ENCODE measurements at places on chromosomes 6 and 20.

DNA sequence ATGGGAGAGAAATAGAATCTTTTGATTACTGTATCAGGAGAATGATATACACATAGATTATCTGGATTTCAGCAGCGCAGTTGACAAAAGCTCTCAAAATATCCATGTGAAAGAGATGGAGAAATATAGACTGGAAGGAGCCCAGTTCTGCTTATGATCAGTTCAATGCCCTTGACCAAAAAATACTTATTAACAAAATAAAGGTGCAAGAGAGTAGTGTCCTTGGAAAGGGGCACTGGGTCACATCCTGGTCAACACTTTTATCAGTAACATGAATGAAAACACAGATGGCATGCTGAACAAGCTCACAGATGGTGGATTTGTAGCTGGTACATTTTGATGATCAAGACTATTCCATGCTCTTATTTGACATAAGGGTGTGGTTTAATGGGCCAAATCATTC lies 63.9 kb upstream of the PLEKHG1 start:
- no peak for DNase-seq

DNA sequence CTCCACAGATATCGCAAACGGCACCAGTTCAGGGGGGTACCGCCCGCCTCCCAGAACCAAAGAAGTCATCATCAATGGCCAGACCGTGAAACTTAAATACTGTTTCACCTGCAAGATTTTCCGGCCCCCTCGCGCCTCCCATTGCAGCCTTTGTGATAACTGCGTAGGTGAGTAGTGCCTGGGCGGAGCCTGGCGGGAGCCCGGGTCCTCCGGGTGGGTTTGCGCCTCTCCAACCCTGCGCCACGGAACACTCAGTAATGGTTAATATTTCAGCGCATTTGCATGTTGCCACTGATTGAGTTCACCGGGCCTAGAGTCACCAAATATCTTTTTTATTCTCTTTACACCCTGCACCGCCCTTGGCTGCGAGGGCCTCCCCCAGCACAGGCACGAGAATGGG lies 212.0 kb downstream of the ZDHHC14 start:
- DNase-seq: no peak

- no peak for DNase-seq
These were observed 346.3 kb upstream of the SULF2 start for GRCh38 chr20:48131581-48131980.

DNA sequence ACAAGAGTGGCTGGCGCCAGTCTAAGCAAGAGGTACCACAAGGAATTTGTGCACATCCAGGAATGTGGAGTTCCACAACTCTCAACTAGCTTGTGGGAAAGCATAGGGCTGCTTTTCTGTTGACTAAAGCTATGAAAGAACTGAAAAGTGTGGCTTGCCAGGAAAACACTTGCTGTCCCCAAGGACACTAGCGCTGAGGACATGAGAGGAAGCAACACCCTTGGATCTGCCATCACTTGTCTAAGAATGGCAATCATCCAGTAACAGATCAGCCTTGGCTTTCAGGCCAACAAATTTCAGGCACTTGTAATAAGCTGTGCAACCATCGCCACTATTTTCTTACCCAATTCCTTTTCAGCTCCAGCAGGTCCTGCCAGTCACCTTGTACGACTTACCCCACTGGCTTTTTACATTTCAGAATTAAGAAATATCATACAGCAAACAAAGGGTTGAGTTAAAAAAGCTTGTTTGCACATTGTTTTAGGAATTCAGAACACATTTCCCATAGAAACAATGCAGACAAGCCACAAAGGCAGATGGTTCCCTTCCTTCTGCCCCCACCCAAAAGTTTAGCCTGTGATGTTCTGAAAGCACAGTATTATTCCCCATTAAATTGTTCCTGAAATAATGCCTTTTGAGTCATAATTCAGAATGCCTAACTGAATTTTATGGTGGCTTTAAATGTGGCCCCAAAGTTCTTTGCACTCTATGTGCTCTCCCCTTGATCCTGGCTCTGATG lies 57.9 kb upstream of the SSTR4 start:
- DNase-seq: no peak

- no peak for DNase-seq
These were observed 13.4 kb downstream of the RFPL4B start for GRCh38 chr6:112360498-112360897.

- no peak for DNase-seq
These were observed 68.2 kb downstream of the RTN4IP1 start for GRCh38 chr6:106560996-106561685.

GRCh38 chr6:159093609-159094443 lies 49.0 kb upstream of the TAGAP start:
- DNase-seq: no peak

DNA sequence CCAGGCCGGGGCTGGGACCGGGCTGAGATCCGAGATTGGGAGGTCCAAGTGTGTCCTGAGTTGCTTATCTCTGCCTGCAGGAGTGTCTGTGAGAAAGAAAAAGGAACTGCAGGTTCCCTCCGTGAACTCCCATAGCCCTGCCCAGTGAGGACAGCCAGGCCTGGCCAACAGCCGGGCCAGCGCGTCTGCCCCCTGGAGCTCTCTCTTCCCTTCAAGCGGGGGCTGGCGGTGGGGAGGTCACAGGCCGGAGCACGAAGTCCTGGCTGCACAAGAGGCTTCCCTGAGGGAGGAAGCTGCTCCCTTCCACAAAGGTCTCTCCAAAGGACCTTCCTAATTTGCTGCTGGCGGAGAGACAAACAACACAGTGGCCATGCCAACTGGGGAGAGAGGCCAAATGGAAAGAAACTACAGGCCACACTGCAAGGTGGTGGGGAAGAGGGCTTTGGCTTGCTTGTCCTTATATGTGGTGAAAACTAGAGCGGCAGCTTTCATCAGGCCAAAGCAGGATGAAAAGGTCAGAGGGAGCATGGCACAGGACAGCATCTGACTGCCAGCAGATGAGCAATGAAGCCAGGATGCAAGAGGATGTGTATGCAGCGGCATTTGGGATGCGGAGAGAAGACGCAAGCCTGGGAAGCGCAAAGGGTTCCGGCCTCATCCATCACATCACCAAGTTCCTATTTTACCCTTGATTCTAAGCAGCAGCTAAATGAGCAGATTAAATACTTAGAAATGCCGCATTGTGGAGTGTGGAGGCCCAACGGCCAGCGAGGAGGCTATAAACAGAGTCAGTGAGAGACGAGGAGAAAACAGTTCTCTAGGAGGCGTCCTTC lies 260.0 kb downstream of the ERMARD start:
- DNase-seq: no peak

GRCh38 chr6:166165558-166166313 lies 1.9 kb downstream of the TBXT start:
- DNase-seq: no peak

GRCh38 chr20:35040646-35041045 lies 52.0 kb downstream of the TRPC4AP start:
- no peak for DNase-seq

DNA sequence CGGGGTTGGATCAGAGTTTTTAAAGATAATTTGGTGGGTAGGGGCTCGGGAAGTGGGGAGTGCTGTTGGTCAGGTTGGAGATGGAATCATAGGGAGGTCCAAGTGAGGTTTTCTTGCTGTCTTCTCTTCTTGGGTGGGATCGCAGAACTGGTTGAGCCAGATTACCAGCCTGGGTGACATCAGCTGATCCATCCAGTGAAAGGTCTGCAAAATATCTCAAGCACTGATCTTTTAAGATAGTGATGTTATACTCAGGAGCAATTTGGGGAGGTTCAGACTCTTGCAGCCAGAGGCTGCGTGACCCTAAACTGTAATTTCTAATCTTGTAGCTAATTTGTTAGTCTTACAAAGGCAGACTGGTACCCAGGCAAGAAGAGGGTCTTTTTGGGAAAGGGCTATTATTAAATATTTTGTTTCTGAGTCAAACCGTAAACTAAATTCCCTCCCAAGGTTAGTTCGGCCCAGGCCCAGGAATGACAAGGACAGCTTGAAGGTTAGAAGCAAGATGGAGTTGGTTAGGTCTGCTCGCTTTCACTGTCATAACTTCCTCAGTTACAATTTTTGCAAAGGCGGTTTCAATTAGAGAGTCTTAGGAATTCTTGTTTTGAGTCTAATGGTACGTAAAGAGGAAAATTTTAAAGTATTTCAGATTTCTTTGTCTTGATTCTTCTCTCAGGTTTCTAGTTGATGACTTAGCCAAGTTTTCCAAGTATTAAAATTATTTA lies 53.1 kb downstream of the SCAF8 start:
- no peak for DNase-seq
